Stimulated activated CD4-positive, alpha-beta T cell treated with anti-CD3 and anti-CD28 coated beads, Interleukin-15, amount 100 ng/mL, for 1 hour (primary cell): ENCODE measurements at places on chromosomes 3 and 15.

GRCh38 chr3:112382543-112383160 lies 49.7 kb downstream of the CD200 start:
- DNase-seq, result no peak

- peak; percentile 57 for DNase-seq
These were observed 473 bp downstream of the TASOR start for GRCh38 chr3:56682462-56683121.

DNA sequence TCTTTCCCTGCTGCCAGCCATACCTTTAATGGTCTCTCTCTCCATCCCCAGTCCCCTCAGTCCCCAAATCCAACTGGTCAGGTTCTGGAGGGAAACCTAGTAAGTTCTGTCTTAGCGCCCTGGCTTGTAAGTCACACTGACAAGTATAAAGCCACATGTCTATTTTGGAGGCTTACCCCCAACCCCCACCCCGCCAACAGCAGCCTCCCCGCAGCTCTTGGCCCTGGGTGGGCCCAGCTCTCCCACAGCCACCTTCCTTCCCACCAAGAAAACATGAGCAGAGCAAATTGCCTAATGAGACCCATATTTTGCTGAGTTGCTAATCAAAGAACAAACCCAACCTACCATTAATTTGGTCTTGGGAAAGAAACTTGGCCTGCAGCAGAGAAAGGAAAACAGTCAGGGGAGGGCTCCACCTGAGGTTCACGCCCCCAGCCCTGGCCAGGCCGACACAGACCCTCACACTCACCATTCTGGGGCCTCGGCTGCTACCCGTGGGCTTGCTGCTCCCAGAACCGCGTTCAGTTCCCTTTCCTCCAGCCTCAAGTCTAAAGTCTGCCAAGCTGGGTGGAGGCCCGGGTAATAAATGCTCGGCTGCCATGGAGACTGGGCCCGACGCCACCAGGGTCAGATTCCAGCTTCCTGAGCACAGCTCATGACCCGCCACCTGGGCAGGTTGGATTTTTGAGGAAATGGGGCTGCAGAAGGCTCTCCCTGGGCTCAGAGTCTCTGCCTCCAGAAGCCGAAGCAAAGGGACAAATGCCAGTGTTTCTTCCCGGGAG lies at the start of gene CALML4:
CALML4 (minus strand) TSS at position 557 of the 782 bp plus-strand sequence; CDS start at position 472, 85 bp downstream.
- no peak for DNase-seq

- DNase-seq, result no peak
These were observed 92.6 kb downstream of the XXYLT1 start for GRCh38 chr3:195178124-195178910.

DNA sequence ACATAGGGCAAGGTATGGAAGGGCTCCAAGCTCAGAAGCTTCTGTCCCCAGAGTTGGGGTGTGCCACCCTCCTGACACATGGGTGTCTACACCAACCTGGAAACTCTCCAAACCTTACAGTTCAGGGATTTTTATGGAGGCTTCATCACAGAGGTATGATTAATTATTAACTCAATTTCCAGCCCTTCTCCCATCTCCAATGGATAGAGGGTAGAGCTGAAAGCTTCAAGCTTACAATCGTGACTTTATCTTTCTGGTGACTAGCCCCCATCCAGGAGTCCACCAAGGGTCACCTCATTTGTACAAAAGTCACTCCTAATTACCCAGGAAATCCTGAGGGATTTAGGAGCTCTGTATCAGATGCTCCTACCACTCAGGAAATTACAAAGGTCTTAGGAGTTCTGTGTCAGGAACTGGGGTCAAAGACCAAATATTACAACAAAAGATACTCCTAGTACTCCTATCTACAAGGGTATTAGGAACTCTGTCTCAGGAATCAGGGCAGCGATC lies 62.7 kb downstream of the TFDP2 start:
- no peak for DNase-seq

DNA sequence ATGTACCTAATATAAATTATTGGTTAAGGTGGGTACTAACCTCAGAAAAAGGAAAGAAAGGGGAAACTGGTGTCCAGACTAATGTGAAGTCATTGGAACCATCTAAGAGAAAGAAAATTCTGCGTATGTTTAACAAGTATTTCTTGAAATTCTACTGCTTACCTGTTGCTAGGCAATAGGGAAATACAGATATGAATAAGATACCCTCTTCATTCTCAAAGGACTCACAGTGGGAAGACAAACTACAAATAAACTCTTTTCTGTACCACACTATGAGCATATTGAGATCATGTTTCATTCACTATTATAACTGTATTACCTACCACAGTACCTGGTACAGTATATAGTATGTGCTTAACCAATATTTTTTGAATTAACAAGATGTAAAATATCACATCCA lies 140.5 kb upstream of the MLF1 start:
- DNase-seq, result no peak

GRCh38 chr15:89616228-89616627 lies 39.0 kb downstream of the KIF7 start:
- DNase-seq, result no peak

DNA sequence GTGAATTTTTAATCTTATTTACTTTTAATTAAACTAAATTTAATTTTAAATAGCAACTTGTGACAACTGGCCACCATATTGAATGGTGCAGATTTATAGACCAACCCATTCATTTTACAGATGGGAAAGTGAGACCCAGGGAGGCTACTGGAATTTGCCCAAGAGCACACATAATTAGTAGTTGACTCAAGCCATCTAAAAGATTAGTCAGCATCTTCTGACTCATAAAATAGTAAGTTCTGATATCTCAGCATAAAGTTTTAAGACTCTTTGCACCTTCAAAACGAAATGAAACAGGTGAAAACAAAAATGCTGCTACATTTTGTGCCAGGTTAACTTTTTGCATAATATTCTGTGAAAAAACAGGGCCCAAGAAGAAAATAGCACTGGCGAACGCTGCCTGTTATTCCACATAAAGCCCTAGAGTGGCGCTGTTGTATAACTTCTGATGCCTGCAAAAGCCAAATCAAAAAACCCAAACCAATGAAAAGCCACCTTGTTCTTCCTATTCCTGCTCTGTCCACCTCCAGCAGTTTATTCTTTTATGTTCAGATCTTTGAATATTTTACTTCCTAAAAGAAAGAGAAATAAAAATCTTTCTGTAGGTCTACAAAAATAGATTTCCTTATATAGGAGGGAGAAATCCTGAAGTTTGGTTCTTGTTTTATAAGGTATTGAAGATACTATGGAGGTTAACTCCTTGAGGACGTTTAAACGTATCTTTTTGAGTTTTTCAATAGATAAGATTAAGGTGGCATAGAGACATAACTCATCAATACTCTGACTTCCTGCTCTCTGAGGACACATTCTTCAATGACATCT lies 62.8 kb downstream of the OTOL1 start:
- DNase-seq, result no peak
